ENCODE measurements at places on chromosomes 5 and 9. TPM values are rescaled to one million over a fixed set of nuclear protein-coding genes. Genes with fewer than 3 reads are reported as not detected.

ZNF169 gene
- polyA plus RNA-seq, result 3.7 TPM

GRCh38 chr5:160555971-160556631, 134.4 kb downstream of the PTTG1 start:
- DNase-seq, result no peak

DNA sequence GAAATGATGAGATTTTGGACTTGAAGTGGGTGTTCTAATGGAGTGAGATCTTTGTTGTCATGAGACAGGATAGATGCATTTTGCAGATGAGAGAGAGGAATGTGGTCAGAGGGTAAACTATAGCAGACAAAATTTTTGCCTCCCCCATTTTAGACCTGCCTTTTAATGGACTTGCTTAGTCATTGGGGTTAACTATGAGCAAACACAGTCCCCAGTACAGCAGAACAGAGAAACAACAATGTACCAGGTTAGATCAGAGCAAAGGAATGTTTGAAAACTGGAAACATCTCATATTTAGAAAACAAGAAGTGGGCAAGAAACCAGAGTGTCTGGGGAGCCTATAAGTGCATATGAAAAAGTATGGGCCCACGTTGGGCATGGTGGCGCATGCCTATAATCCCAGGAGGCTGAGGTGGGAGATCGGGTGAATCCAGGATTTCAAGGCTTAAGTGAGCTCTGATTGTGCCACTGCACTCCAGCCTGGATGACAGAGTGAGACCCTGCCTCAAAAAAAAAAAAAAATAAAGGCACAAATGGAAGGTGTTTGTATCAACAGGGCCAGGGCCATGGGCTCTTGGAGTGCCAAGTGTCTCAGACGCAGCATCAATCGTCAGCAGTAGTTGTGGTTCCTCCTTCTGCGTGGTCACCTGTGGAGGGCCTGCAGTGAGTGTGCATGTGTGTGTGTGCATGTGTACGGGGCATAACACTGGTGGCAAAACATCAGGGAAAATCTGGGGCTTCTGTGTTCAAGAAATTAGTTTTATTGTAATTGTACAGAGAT, 214.4 kb upstream of the S1PR3 start:
- DNase-seq, result no peak

DNA sequence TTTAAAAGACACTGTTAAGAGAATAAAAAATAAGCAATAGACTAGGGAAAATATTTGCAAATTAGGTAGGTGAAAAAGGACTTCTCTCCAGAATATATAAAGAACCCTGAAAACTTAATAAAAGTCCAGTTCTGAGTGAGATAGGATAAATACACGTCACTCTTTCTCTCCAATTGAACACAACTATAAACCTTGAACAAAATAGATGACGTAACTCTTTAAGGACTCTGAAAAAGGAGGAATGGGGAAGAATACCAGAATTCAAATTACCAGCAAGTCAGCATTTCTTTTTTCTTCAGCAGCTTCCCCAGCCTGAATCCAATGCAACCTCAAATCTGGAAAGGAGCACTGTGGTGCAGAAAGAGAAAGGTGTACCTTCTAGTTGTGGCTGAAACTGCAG, 6.8 kb upstream of the WDR41 start:
- no peak for DNase-seq

- no peak for DNase-seq
Measured at GRCh38 chr9:136558373-136558772, 12.5 kb upstream of the NOTCH1 start.

- no peak for DNase-seq
Measured at GRCh38 chr9:98742325-98743280, 33.9 kb upstream of the GABBR2 start.

DNA sequence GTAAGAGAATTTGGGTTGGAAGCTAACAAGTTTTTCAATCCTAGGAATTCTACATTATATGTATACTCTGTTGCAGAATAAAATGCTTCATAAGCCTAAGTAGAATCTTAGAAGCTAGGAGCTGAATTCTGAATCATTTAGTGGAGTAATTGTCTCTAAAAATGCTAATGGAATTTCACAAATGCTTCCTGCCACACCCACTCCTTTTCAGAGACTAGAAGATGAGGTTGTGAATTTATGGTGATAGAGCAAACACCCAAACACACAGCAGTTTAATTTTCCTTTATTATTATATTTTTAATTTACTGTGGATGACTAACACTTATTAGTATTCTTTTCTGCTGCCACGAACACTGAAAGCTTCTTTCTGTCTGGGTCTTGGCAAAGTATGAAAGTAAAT, 208.0 kb upstream of the PDE4D start:
- no peak for DNase-seq

- DNase-seq, result no peak
Measured at GRCh38 chr5:91033370-91033769, 349.7 kb downstream of the ARRDC3 start.

DNA sequence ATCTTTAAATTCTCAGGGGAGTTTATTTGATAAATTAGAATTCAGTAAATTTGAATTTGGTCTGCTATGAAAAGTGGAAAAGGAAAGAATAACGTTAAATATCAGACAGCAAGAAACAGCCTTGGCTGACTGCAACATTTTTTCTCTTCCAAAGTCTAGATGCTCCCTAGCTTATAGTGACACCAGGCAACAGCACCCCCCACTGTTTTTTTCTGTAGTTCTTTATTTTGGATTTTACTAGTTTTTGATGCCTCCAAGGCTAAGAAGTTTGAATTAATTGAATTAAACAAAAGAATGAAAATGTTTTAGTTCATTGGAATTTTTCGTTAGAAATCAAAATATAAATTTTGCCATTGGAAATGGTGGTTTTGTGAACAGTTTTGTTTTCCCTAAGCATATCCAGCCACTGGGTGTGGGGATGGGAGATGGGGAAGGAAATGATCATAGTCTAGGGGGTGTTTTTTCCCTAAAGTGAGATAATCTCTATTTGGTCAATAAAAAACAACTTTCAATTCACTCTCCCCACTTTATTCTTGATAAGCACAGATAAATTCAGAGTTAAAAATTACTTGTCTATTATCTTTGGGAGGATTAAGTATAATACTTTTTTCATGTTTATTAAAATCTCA, 199.3 kb upstream of the CD180 start:
- no peak for DNase-seq

GRCh38 chr9:7196467-7196866, 438.7 kb downstream of the KDM4C start:
- DNase-seq, result no peak

DCAF10 gene
- polyA plus RNA-seq, result 27.3 TPM

PRR16 gene
- not detected for polyA plus RNA-seq

PPP2R2B gene
- polyA plus RNA-seq, result 0.57 TPM

AGXT2 gene
- polyA plus RNA-seq, result not detected

- no peak for DNase-seq
Measured at GRCh38 chr5:171615705-171616640, 169.6 kb upstream of the SMIM23 start.

- DNase-seq, result no peak
Measured at GRCh38 chr5:94793113-94793815, 174.8 kb downstream of the SLF1 start.

CLIC3 gene
- 7.0 TPM for polyA plus RNA-seq

- no peak for DNase-seq
Measured at GRCh38 chr9:112020680-112021596, 124.3 kb downstream of the UGCG start.

All from naive thymus-derived CD8-positive, alpha-beta T cell (primary cell).